ENCODE measurements at places on chromosomes 3 and 15.

- DNase-seq: no peak
Measured at GRCh38 chr3:9043063-9043462, 79.8 kb upstream of the RAD18 start.

GRCh38 chr3:128179484-128179819, 26.2 kb downstream of the EEFSEC start:
- DNase-seq: no peak

- DNase-seq: no peak
Measured at GRCh38 chr3:137792626-137793271, 28.6 kb downstream of the SOX14 start.

- DNase-seq: no peak
Measured at GRCh38 chr15:99009741-99010330, 2.2 kb upstream of the PGPEP1L start.

- no peak for DNase-seq
Measured at GRCh38 chr3:171346019-171346418, 114.2 kb downstream of the TNIK start.
